Naive B cell (primary cell): ENCODE measurements at places on chromosomes 6 and 20. TPM values are rescaled to one million over a fixed set of nuclear protein-coding genes. Genes with fewer than 3 reads are reported as not detected.

GRCh38 chr6:12221856-12222255 lies 68.3 kb upstream of the EDN1 start:
- H3K4me1 ChIP-seq = no peaks in the 10 kb centered on the region
- no peak overlapping the region for H3K27ac ChIP-seq
- no peak for DNase-seq
- H3K36me3 ChIP-seq = no peaks in the 10 kb centered on the region

DNA sequence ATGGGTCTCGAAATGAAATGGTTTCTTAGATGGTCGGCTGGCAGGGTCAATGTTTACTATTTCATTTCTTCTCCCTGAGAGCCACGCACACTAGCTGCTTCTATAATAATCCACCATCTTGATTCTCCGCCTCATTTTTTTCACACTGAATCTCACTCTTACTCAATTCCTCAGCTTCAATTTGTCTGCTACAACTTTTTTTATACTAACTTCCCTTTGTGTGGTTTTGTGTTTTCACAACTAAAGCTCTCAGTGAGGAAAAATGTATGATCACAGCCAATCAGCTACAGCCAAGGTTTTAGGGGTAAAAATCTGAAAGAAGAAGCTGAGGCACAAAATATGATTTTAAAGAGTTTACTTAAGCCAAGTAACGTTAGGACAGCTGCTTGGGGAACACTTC lies 1309.4 kb downstream of the EPHA7 start:
- H3K27me3 ChIP-seq = no peaks in the 10 kb centered on the region
- no peak overlapping the region for H3K27ac ChIP-seq
- H3K4me1 ChIP-seq = no peaks in the 10 kb centered on the region
- no peak overlapping the region for H3K4me3 ChIP-seq
- DNase-seq = no peak

DNA sequence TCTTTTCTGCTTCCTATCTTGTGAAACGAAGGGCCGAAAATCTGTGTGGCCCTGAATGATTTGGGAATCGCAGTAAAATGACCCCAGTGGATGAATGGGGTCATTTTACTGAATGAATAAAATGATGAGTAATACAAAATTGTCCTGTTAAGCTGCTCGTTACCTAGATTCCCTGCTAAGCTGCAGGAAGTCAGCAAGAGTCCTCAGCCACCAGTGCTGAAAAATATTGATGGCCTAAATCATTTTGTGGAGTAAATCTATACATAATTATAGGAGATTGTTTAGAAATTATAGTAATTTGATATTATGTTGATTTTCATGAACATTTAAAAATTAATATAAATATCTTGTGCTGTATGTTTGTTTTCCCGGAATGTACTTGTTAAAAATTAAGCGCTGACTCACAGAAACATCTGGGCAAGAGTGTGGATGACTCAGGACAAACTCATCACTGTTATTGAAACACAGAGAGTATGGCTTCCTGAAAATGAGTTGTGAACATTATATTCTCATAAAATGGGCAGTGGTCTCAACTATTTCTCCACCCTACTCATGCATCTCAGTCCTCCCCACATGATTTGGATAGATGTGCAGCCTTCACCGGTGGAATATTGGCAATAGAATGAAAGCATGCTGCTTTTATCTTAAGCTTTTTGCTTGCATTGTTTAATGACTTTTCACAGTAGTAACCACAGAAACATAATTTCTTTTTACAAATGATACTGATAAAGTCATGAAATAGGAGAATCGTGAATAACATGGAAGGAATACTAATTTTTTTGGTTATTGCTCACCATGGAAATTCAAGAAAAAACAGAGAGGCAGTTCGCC lies 36.2 kb upstream of the RGS17 start:
- no peaks in the 10 kb centered on the region for H3K27me3 ChIP-seq
- H3K36me3 ChIP-seq = peaks cover 6% of the 10 kb centered on the region
- no peaks in the 10 kb centered on the region for H3K4me1 ChIP-seq
- no peak for DNase-seq
- H3K27ac ChIP-seq = no peak overlapping the region

POU3F2 gene
- not detected for polyA plus RNA-seq

- H3K27me3 ChIP-seq = peaks cover 5% of the 10 kb centered on the region
- no peaks in the 10 kb centered on the region for H3K4me1 ChIP-seq
- DNase-seq = no peak
- no peaks in the 10 kb centered on the region for H3K36me3 ChIP-seq
- H3K4me3 ChIP-seq = no peak overlapping the region
- H3K27ac ChIP-seq = no peak overlapping the region
Measured at GRCh38 chr6:3610206-3610605, 141.3 kb downstream of the PXDC1 start.

SLC4A11 gene
- polyA plus RNA-seq = not detected

GRCh38 chr20:59723108-59723500 lies 118.8 kb downstream of the PHACTR3 start:
- peaks cover 5% of the 10 kb centered on the region for H3K4me1 ChIP-seq
- H3K36me3 ChIP-seq = no peaks in the 10 kb centered on the region
- DNase-seq = no peak
- H3K27ac ChIP-seq = no peak overlapping the region
- H3K27me3 ChIP-seq = peaks cover 4% of the 10 kb centered on the region
